ENCODE measurements at places on chromosomes 4 and X.

DNA sequence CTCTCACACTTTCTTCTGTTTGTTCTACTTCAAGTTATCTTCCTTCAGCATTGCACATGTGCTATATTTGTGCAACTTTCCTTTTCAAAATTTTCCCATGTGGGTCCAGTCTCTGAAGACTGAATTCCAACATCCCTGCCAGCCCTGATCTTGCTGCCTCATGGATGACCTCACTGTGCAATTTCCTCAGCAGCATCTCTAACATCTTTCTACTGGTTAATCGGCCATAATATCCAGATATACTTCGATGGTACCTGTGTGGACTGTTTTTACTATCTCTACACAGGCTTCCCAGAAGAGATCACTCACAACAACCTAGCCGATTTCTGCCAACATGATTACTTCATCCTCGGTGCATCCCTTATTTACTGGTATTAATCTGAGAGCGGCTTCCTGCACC lies 41.5 kb downstream of the GPM6A start:
- peak; percentile 12 for DNase-seq

DNA sequence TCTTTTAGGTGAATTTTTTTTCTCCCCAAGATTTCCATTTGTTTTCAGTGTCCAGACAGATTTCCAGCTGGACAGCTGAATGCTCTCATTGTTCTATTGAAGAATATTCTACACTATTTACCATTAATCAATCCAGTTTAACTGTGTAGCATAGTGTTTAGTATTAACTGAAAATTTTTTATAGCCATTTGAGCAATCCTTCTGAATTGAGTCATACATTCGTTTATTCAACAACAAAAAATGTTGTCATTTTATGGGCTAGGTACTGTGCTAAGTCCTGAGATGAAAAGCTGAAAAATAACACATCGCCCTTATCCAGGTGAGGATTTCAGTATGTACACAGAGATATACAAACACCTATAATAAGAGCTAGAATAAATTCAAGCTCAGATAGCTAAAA lies 223.3 kb downstream of the COL25A1 start:
- DNase-seq = no peak

GRCh38 chr4:64192731-64193412 lies 216.4 kb downstream of the TECRL start:
- no peak for DNase-seq

DNA sequence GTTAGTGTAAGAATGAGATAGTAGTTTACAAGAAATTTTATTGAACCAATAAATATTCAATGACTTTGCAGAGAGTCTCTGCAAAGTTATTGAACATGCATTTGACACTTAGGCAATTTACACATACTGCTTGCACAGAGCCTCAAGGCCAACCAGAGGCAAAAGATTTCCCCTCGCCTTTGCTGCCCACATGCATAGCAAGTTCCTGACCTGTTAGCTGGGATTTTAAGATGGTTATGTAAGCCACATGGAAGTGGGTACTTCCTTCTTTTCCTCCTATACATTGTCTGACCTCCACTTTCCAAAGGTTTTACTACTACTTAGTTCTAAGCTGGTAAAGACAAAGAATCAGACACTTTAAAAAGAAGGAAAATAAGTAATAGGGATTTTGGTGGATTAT lies 430.1 kb upstream of the FRG1 start:
- no peak for DNase-seq

GRCh38 chr4:139740531-139741041 lies 75.0 kb downstream of the MGST2 start:
- DNase-seq = peak; percentile 3

GRCh38 chrX:34119122-34119521 lies 13.0 kb downstream of the FAM47A start:
- DNase-seq = no peak

GRCh38 chrX:7214251-7214650 lies 66.3 kb upstream of the PUDP start:
- no peak for DNase-seq

- no peak for DNase-seq
Observed at GRCh38 chrX:65990702-65991101, 49.2 kb downstream of the VSIG4 start.

- peak; percentile 63 for DNase-seq
Observed at GRCh38 chrX:70664726-70665125, 220.1 kb downstream of the DLG3 start.

GRCh38 chr4:9704551-9705332 lies 76.7 kb upstream of the DRD5 start:
- DNase-seq = no peak

DNA sequence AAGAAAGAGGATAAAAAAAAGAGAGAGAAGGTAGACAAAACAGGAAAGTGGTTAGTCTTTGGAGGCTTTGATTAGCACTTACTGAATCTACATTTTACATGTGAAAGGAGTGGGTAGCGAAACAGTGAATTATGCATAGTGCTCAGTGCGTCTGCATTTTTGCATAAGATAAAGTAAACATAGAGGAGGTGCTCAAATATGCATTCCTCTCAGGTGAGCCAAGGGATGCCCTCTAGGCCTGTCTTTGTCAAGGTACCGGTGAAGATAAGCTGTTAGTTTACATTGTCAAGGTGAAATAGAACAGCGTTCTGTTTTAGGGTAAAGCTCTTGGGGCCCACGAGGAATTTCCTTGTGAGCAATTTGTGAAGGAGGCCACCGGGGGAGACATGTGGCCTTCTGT lies 260.6 kb downstream of the TRIML1 start:
- DNase-seq = no peak

GRCh38 chr4:158459085-158459820 lies 62.4 kb upstream of the RXFP1 start:
- no peak for DNase-seq

DNA sequence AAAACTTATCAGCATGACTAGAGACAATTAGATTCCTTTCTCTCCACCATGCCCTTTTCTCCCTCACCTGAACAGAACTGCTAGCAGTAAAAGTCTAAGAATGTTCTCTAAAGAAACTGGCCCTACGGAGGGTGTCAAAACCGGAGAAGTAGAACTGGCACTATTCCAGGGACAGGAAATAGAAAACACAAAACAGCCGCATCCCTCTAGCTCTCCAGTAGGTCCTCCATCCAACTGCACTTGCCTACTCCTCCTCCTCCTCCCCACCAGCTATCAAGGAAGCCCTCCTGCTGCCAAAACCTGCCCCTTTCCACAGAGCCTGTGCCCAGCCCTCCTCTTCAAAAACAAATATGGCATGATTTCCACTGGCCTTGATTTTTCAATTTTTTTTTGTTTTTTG lies 28.4 kb downstream of the FUNDC1 start:
- no peak for DNase-seq

GRCh38 chr4:85642356-85643100 lies 167.6 kb downstream of the ARHGAP24 start:
- no peak for DNase-seq

DNA sequence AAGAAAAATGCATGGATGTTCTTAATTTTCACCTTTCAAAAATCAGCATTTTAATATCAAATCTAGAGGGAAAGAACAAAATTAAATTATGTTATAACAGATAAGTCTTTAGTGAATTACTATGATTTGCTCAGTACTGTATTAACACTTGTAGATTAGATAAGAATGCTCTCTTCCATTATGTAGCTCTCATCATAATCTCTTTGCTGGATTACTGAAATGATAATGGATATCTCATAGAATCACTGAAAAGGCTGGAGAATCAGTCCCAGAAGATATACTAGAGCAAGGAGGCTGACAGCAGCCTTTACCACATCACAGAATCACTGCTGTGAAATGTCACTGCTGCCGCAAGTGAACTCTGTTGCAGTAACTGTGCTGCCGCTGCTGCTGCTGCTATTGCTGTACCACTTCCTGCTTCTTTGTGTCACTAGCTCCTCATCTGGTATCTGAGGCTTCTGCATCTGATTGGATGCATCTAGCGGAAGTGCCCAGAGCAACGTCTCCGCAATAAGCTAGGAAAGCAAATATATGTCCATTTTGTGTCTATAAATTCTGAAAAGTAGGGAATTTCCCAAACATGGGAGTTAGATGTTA lies 738.2 kb downstream of the ADGRL3 start:
- DNase-seq = peak; percentile 2

GRCh38 chrX:68506649-68507048 lies 7.8 kb downstream of the YIPF6 start:
- DNase-seq = no peak

GRCh38 chrX:30895370-30895769 lies 6.3 kb upstream of the TAB3 start:
- no peak for DNase-seq

DNA sequence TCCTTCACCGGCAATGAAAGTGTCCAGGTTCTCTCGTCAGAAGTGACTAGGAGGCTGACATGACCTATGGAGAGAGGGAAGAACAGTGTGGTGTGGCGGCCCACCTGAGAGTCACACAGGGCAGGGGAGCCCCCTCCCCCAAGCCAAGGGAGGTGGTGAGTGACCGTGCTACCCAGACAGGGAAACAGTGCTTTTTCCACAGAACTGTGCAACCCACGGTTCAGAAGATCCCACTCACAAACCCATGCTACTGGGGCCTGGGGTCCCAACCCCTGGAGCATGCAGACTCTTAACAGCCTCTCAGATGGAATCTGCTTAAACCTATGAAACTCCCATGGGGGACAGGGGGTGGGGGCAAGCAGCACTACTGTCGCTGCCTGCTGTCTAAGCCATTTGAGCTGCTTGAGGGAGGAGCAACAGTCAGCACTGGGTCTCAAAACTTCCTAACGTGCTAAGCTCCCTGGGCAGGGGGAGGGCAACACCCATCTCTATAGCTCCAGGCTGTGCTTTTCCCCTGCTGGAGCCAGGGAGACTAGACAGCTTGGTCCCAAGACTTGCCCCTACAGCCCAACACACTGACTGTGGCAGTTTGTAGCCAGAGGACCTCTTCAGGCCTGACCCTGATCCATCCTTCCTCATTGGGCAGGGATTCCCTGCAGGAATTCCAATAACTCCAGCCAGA lies 850.4 kb upstream of the AADAT start:
- no peak for DNase-seq

- DNase-seq = peak; percentile 11
Observed at GRCh38 chrX:155112171-155112570, 40.9 kb downstream of the BRCC3 start.

DNA sequence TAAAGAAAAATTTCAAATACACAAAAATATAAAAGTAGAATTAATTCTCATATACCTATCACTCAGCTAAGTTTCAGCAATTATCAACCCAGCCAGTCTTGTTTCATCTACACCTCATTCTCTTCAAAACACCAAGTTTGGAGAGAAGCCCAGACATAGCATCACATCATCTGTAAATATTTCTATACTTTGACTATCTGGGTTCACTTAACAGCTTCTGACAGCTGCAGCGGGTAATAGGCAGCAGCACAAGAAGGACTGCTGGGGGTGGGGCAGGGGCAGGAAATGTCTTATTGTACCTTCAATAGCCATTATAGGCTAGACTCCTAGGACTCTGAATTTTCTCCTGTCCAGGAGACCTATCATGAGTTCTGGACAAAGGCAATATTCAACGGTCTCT lies 54.1 kb downstream of the PHF8 start:
- DNase-seq = no peak

- no peak for DNase-seq
Observed at GRCh38 chr4:2574863-2575262, 38.4 kb downstream of the FAM193A start.

GRCh38 chrX:19647731-19648588 lies 132.7 kb upstream of the MAP3K15 start:
- no peak for DNase-seq

- DNase-seq = no peak
Observed at GRCh38 chr4:4256799-4257198, 8.8 kb upstream of the TMEM128 start.

DNA sequence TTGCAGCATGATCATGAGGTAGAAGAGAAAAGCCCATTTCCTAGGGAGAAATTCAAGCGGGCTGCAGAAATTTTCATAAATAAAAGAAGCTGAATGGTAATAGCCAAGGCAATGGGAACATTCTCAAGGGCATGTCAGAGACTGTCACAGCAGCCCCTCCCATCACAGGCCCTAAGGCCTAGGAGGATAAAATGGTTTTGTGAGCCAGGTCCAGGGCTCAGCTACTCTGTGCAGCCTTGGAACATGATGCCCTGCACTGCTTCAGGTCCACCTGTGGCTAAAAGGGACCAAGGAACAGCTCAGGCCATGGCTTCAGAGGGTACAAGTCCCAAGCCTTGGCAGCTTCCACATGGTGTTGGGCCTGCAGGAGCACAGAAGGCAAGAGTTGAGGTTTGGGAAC lies 93.3 kb downstream of the DACH2 start:
- no peak for DNase-seq

DNA sequence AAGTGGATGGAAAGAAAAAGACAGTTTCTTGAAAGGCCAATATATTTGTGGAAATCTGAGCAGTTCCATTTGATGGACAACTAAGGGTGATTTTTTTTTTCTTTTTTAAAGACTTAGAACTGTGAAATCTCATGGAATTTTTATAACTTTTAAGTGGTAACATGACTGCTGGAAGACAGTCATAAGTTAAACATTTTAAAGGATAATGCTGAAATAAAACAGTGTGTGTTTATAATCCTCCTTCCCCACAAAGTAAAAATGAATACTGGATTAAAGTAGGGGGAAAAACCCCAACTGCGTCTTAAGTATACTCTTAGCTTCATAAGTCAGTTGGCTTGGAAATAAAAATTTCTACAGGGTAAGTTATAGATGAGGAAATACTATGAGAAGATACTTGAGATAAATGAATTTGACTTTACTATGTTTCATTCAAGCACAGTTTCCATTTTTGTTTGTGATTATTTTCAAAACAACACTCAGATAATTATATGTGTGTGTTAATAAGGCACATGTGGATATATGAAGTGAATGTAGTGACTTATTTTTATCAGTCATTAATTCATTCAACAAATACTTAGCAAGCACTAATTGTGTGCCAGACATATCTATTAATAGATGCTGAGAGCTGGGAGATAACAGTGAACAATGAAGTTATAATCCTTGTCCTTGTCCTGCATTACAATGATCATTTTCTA lies 129.2 kb upstream of the ETNPPL start:
- DNase-seq = no peak

DNA sequence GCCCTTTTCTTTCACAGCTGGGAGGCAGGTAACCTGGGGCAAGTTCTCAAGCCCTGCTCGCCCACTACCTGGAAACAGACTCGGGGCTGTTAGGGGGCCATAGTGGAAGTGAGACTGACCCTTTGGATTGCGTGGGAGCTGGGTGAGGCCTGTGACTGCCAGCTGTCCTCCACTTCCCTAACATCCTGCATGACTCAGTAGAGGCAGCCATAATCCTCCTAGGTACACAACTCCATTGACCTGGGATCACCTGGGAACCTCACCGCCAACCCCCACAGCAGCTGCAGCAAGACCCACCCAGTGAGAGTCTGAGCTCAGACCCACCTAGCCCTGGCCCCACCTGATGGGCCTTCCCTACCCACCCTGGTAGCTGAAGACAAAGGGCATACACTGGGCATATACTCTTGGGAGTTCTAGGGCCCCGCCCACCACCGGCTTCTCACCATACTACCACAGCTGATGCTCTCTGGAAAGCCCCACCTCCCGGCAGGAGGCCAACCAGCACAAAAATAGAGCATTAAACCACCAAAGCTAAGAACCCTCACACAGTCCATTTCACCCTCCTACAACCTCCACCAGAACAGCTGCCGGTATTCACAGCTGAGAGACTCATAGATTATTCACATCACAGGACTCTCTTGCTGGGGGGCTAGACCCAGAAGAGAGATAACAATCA lies 61.1 kb upstream of the DCTD start:
- no peak for DNase-seq
